ENCODE measurements at places on chromosomes 3 and 15. TPM values are rescaled to one million over a fixed set of nuclear protein-coding genes. Genes with fewer than 3 reads are reported as not detected.

ANKUB1 gene
- not detected for polyA plus RNA-seq

UCN2 gene
- 0.11 TPM for polyA plus RNA-seq

DNA sequence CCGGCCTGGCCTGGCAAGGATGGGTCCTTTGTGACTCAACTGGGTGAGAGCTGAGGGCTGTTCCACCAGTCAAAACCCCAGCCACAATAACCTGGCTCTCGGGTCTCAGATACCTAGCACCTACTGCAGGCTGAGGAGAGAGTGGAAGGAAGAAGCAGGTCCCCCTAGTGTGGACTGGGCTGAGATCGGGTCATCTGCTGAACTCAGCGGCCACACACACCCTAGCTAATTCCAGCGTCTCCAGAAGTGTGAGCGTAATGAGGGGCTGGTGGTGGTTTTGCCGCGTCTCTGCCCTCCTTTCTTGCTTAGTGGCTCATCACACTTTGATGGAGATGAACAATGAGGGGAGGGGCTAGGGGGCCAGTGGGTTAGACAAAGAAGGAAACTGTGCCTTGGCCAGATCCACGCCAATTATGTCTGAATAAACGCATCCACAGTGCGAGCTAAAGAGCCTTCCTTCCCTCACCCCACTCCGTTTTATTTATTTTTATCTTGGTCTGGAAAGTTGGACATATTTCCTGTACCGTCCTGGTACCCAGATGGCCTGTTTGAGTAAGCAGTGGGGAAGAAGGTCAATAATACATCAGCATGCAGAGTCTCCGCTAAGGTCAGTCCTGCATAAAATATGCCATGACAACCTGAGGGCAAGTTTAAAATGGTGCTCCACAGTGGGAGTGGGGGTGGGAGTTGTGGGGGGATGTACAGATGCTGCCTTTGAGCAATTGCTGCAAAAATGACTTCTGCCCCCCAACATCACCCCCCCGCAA, 370.0 kb downstream of the WDR72 start:
- no peak for DNase-seq

DNA sequence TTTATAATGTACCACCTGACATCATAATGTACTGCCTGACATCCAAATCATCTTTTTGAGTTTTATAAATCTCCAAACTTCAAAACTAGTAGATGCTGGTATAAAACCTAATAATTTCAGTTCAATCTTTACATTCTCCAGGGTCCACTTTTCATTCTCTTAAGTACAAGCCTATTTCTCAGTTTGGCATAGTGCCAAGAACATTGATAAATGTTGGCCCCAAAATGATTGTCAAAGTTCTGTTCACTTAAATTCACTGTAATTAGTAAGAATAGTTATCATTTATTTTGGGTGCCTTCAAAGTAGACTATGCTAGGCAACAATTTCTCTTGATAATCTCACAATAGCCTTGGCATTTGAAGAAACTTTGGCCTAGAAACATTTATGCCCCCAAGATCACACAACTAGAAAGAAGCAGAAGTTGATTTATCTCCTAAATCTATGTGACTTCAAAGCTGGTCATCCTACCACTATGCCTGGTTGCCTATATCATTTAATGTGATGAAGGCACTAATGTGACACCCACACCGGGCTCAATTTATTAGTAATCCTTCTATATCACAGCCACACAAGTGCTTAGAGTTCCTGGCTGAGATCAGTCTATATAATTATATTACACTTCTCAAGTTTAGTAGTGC, 101.7 kb downstream of the ZNF609 start:
- DNase-seq, result no peak

GRCh38 chr3:197522881-197523441, 32.8 kb downstream of the BDH1 start:
- no peak for DNase-seq

DNA sequence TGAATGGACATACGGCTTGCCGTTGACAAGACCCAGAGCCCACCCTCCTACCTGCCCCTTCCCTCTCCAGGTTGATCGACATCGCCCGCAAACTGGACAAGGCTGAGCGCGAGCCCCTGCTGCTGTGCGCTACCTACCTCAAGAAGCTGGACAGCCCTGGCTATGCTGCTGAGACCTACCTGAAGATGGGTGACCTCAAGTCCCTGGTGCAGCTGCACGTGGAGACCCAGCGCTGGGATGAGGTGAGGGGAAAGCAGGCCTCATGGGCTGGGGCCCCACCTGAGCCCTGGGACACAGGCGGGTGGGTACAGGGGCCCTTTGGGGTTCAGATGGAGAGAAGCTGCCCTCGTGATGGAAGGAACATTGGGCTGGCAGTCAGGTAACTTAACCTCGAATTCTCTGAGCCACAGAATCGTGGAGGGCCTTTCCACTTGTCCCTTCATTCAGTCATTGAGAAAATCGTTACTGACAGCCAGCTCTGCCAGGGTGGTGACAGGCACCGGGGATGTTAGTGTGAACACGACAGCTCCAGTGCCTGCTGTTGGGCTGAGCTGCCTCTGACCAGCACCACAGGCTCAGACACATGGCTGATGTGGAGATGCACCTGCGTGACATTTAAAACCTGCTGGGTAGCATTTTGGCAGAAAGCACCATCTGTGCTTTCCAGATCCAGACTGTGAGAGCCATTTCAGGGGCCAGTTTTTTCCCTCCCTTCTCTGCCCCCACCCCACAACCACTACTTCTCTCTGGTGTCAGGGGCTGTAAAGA, 25.6 kb upstream of the RHO start:
- no peak for DNase-seq

GRCh38 chr15:64571857-64572291, 111.5 kb downstream of the ZNF609 start:
- DNase-seq, result peak; percentile 57

- no peak for DNase-seq
Observed at GRCh38 chr3:105158286-105158685, 208.4 kb upstream of the ALCAM start.

GRCh38 chr15:81304226-81304625, 19.7 kb downstream of the STARD5 start:
- DNase-seq, result no peak

DNA sequence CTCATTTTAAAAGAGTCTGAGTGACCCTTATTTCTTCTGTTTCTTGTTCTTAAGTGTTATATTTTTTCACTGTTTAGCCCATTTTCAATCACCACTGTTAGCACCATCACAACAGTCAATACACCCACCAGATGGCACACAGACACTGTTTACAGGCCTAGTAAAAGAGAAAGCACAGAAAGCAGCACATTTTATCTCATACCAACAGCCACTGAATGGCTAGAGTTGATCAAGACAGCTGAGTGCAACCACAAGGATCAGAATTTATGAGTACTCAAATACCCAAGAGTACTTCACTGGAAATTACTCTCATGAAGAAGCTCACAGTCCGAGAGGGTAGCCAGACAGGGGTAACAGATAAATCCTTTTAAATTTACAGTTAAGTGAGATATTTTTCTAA, 127.0 kb downstream of the TFDP2 start:
- DNase-seq, result peak; percentile 6

DNA sequence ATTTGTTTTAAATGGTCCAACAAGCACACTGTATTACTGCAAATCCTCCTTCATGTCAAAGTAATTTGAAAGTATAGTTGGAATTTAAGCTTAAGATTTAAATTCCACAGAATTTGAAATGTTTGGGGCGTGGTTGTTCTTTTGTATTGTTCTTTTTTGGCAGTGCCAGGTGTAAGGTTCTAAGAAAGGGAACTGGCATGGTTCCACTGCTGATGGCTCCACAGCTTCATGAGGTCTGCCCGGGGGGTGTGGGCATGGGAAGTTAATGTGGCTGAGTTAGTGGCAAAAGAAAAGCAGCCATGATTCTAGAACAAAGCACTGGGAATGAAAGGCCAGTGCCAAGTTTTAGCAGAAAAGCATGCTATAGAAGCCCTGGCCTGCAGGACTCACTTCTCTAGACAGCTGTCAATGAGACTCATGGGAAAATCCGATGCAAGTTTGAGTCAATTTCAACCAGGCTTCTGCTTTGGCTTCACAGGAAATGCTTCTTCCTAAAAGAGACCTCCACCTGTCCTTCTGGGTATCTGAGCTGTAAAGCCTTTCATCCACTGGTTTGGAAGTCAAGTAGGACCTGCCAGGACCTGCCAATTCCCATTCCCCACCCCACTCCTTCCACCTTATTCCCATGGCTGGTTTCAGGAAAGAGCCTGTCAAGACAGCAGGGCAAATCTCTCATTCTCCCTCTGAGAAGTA, 18.9 kb downstream of the CDCP1 start:
- DNase-seq, result no peak

DNA sequence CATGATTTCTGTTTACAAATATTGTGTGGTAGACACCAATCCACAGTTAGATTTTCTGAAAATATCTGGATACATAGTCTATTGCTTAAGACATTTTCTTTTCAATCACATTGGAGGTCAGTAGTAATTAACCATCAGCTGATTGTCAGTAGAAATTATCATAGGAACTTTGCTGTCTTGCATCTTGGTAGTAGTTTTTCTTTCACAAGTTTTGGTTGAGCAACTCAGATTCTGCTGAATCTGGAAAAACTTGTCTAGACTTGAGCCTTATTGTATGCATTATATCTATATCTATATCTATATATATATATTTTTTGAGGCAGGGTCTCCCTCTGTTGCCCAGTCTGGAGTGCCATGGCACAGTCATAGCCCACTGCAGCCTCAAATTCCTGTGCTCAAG, 4.0 kb downstream of the RAB11A start:
- DNase-seq, result no peak

DNA sequence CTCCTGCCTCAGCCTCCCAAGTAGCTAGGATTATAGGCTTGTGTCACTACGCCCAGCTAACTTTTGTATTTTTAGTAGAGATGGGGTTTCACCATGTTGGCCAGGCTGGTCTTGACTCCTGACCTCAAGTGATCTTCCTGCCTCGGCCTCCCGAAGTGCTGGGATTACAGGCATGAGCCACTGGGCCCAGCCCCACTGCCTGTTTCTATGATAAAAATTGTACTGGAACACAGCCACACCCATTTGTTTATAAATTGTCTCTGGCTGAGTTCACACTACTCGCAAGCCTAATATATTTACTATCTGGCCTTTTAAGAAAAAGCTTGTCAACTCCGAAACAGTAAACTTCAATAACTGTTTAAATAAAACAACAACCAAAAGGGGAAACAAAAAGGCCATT, 309.4 kb upstream of the WNT5A start:
- no peak for DNase-seq
